Activated CD4-positive, alpha-beta T cell treated with anti-CD3 and anti-CD28 coated beads, Interleukin-2, Interleukin-6, amounts not matched to agents 100 ng/mL and 50 ng/mL, durations not matched to agents 16 hours and 8 hours (primary cell): ENCODE measurements at places on chromosomes 2 and 18.
A peak's percentile ranks its signal among the peaks of the same experiment; 100 is the strongest.

DNA sequence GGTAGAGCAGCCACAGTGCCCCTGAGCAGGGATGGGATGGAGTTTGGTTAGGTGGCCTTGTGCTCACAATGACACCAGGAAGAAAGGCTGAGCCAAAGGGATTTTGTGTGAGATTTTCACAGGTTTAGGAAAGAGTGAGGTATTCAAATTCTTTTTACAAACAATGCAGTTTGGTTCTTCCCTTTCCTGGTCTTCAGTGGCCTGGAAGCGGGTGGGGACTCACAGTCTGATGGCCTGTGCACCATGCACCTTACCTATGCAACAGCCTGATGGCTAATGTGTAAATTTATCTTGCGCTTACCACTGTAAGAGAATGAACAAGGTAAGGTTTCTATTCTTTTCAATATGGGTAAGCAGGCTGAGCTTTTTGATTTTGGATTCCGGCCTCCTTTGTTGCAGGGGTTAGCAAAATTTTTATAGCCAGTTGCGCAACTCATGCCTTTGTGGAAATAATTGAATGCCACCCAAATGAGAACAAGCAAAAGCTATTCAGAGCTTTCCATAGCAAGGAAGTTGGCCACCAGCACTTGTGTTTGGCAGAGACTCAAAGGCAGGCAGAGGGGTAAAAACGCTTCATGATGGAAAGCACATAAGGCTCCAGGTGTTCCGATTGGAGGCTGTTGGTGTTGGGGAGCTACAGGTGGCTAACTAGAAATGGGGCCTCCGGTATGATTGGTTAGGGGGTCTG is 23.8 kb upstream of the IL1R2 start:
- DNase-seq = no peak

- DNase-seq = no peak
Measured at GRCh38 chr2:97931118-97931857, 64.5 kb downstream of the TMEM131 start.

DNA sequence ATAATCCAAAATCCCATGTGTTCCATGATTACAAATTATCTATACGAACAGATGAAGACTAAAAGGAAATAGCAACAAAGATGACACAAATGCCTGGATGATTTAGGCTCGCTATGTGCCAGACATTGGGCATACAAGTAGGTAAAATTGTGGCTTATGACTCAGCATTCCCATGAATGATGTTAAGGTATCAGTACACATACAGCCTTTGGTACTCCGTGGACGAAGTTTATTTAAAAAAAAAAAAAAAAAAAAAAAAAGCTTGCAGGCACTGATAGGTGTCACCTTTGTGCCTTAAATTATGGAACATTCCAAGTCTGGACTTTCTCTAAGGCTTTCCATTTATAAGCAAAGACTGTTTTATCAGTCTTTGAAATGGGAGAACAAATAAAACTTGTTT is 2.7 kb downstream of the CHAC2 start:
- DNase-seq = peak; percentile 34

DNA sequence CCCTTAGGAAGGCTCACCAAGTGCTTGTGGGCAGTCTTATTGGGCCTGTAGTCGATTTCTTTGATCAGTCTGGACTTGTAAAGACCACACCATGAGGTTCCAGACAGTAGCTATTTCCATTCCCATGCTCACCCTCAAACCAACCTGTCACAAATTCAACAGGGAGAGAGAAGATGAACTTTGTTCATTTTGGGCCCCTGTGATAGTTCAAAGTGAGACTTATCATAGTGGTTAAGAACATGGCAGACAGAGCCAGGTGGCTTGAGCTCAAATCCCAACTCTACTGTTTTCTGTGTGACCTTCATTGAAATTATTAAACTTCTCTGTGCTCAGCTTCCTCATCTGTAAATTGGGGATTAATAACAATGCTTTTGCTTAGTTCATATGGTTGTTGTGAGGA is 53.9 kb upstream of the CTLA4 start:
- no peak for DNase-seq

- DNase-seq = no peak
Measured at GRCh38 chr2:101806701-101807100, 109.2 kb downstream of the MAP4K4 start.

DNA sequence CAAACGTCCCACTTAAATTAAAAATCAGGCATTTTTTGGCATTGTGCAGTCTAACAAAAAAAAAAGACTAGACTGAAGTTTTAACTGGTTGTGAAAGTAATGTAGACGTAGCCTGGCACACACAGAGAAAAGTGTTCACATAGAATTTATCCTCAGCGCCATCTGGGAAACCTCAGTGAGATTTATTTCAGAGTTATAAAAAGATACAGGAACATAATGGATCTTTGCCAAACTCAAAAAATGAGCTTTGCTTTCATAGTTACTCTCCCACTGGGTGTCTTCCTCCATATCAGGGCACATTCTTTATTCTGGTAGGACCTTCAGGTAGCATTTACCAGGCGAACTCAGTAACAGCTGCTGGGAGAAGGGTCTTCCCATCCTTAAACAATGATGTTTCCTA is 532.4 kb upstream of the SALL3 start:
- DNase-seq = no peak

GRCh38 chr2:218744615-218745014 is 34.0 kb downstream of the TTLL4 start:
- DNase-seq = peak; percentile 13

GRCh38 chr18:2969695-2970094 is 43.2 kb downstream of the LPIN2 start:
- DNase-seq = no peak

GRCh38 chr18:54119524-54120019 is 104.9 kb downstream of the MBD2 start:
- peak; percentile 74 for DNase-seq

DNA sequence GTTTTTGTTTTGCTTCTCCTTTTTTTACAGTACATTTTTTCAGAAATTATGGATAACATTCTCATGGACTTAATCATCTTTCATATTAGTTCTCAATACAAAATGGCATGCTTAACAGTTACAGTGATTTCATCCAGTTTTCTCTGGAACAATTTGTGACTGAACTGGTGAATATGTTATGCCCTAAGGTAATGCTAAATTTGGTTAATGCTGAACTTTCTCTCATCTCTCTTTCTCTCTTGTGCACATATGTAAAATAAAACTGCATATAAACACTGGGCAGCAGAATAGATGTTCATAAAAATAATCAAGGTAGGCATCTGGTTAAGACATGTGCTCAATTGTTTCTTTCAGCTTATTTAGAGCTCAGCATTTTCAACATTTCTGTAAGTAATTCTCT is 196.3 kb upstream of the TMEFF2 start:
- DNase-seq = no peak

DNA sequence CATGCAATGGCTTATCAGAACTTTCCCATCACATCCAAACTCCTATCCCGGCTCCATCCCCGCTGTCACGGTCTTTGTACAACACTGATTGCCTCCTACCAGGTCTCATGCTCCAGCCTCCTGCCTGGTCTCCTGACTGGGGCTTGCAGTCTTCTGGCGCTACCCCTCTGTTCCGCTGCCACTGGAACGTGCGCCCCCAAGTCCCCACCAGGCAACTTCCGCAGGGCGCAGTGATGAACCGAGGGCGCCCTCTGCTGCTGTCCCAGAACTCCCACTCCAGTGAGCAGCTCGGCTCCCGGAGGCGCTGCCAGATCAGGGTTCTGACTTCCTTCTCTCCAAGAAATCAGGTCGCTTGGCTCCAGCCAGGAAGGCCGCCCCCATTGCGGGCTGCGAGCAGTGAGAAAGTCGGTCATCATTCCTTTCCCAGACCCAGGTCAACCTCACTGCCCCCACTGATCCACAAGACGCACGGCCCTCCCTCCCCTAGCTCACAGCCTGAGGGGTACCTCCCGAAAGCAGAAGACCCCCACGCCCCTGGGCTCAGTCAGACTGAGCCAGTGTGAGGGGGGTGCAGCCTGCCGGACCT is 43.9 kb upstream of the RAB11FIP5 start:
- DNase-seq = peak; percentile 23

DNA sequence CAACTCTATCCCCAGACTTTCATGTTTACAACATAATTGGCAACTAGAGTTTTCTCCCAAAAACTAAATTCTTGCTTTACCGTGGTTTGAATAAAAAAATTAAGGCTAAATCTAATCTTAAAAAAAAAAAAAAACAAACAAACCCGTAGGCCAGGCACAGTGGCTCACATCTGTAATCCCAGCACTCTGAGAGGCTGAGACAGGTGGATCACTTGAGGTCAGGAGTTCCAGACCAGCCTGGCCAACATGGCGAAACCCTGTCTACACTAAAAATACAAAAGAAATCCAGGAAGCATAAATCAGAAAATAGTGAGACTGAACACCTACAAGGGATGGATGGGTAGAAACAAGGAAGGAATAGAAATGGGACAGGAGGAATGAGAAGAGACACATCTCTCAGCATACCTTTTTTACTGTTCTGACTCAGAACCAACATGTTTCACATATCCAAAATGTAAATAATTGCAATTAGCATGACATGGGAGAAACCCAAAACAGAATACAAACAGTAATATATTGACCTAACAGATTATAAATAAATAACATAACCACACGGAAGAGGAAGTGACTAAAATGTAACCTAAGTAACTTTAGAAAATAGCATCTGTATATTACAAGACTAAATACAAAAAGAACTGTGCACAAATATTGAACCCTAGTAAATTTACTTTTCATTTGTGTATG is 17.5 kb downstream of the MGAT4A start:
- no peak for DNase-seq

GRCh38 chr18:48949606-48950535 is 894 bp downstream of the SMAD7 start:
- peak; percentile 43 for DNase-seq

DNA sequence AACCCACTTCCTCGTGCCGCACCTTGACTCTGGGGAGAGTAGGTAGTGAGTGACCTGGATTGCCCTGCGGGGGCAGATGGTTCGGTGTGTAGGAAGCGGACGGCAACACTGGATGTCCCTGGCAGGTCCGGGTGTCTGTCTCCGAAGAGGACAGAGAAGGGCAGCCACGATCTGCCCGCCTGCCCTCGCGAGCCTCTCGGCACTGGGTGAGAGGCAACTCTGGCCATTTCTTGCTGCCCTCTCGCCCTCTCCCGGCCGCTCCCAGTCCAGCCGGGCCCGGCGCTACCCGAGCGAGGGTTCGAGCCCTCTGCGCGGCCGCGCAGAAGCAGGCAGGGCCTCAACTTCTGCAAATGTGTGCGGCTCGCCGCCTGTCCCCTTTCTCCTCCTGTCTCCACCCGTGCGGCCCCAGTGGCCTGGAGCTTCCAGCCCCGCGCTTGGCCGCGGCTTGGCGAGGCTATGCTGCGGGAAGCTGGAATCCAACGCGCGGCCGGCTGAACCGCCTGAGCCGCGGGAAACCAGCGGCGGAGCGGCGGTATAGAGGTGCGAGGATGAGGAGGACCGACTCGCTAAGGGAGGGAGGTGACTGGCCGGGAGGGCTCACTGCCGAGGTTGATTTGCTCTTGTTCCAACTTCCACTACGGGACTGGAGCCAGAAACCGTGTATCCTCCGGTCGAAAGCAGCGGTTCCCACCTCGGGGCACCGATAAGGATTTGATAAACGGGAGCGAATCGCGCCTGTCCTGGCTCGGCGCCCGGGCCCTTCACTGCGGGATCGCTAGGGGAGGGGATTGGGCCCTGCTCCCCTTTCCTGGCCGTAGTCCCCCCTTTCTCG is 1.5 kb downstream of the EPAS1 start:
- DNase-seq = no peak

GRCh38 chr18:74996055-74996454 is 212.9 kb downstream of the PTGR3 start:
- peak; percentile 39 for DNase-seq

- no peak for DNase-seq
Measured at GRCh38 chr2:3094999-3095958, 282.3 kb downstream of the EIPR1 start.
